ENCODE measurements at places on chromosomes 11 and 22.

DNA sequence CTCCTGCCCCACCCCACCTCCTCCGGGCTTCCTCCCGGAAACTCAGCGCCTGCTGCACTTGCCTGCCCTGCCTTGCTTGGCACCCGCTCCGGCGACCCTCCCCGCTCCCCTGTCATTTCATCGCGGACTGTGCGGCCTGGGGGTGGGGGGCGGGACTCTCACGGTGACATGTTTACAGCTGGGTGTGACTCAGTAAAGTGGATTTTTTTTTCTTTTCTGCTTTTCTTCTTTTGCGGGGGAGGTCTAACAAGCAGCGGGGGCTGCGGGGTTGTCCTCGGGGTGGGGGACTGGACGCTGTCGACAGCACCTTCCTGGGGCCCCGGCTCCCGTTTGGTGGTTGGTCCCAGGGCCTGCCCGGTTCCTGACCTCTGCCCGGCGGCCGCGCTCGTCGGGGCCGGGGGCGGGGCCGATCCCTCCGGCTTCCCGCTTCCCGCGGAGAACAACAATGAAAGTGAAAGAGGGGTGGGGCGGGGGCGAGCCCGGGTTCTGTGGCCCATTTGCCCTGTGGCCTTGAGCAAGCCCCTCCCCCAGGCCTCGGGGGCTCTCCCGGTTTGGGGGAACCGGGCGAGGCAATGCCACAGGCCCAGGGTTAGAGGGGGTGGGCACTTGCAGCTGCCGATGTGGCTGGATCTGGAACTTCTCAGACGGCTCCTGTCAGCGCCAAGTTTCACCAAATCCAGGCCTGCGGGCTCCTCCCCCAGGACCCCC, 975 bp upstream of the MDK start:
- DNase-seq: peak; percentile 49

- DNase-seq: no peak
These were observed 22.3 kb upstream of the KCNJ11 start for GRCh38 chr11:17410606-17411379.

DNA sequence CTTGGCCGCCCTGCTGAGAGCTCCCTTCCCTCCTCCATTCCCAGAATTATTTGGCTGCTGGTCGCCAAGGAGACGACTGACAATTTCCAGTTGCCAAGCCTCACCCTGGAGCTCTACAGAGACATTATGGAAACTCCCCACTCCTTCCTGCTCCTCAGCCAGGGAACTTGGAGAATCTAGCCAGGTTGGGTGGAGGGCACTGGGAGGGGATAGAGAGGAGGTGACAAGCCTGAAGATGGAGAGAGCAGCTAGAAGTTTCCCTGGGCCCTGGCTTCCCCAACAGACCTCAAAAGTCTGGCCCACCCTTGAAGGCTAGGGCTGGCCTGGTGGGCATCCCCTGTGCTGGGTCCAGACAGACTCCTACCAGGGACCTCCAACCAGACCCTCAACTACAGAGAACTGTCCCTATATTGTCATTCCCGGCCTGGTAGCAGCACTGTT, 6.7 kb upstream of the VSIG10L2 start:
- DNase-seq: no peak

GRCh38 chr11:106989078-106989455, 29.2 kb downstream of the GUCY1A2 start:
- DNase-seq: no peak

- DNase-seq: no peak
These were observed 104.5 kb downstream of the FAT3 start for GRCh38 chr11:92329137-92329536.

GRCh38 chr11:110513259-110513801, 83.6 kb downstream of the FDX1 start:
- DNase-seq: no peak

DNA sequence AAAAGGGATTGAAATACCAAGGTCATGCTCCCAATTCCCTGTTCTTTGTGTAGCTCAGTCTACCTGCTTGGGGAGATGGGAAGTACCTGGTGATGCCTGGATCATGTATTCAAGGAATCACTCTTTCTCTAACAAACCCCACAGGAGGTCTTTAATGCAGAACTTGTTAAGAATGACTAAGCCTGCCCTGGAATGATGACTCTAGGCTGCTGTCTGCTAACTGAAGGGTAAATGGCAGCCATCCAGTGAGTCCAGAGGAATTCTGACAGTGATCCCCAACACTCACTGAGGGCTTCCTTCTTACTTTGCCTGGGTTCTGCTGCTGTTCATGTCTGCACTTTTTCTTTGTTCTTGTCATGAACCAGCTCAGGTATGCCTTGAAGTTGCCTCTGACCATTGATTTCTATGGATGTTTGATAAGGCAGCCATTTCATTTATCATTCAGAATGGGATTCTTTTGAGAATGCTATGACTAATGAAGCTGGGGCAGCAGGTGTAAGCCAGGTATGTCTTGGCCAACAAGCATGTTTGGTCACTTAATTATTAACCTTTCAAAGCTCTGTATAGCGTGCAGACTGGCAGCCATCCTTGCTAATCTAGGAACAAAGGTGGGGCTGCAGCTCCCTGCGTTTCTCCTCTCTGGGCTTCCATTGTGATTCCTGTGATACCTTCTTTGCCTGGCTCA, 11.4 kb downstream of the PRSS23 start:
- no peak for DNase-seq

- DNase-seq: no peak
These were observed 128.1 kb downstream of the LDLRAD3 start for GRCh38 chr11:36071917-36072500.

DNA sequence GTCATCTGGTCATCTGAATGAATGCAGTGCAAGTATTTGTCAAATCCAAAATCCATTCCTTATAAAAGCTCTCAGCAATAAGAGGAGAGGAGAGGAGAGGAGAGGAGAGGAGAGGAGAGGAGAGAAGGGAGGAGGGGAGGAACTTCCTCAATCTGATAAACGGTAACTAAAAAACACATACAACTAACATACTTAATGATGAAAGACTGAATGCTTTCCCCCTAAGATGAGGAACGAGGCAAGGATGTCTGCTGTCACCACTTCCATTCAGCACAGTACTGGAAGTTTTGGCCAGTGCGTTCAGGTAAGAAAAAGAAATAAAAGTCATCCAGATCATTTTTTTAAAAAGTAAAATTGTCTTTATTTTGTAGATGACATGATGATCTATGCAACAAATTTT, 80.4 kb downstream of the CD82 start:
- DNase-seq: no peak

DNA sequence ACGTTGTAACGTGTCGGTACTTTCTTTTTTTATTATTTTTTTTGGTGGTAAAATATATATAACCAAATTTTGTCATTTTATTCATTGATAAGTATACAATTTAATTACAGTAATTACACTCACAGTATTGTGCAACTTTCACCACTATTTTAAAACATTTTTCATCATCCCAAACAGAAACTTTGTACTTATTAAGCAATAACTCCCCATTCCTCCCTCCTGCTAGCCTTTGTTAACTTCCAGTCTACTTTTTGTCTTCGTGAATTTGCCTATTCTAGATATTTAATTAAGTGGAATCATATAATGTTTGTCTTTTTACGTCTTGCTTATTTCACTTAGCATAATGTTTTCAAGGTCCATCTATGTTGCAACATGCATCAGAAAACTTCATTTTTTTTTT, 58.5 kb downstream of the STIM1 start:
- DNase-seq: no peak

DNA sequence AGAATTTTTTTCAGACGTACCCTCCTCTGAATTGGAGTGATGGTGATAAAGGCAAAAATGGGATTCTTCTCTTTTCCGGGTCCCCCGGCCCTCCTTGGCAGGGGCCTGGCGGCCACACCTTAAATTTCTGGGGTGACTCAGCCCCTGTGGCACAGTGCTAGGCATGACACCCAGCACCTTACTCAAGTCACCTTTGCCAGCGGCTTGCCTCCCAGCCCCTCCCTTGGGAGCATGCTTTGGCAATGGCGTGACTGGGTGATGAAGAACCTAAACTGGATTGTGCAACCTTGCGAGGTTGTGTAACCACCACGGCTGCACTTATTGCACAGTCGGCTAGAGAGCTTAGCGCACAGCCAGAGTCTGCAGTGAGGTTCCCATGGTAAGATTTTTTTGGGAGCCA, 16.2 kb upstream of the LDLRAD3 start:
- DNase-seq: no peak

GRCh38 chr11:48104568-48104924, 112.1 kb upstream of the OR4B1 start:
- DNase-seq: no peak

DNA sequence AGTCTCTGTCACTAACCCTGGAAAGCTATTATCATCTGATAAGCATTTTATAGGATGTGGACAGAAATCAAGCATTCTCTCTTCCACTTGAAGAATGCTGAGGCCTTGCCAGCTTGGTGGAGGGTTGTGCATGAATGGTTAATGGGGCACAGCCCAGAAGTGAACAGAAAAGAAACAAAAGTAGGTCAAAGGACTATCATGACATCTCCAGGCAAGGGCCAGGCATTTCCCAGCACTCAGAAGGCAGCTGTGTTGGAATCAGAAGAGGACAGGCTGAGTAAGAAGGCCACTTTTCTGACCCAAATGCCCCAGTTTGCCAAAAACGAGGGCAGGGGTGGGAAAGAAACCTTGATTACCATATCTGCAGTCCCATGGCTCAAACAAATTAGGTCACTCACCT, 12.4 kb downstream of the TENM4 start:
- DNase-seq: no peak

DNA sequence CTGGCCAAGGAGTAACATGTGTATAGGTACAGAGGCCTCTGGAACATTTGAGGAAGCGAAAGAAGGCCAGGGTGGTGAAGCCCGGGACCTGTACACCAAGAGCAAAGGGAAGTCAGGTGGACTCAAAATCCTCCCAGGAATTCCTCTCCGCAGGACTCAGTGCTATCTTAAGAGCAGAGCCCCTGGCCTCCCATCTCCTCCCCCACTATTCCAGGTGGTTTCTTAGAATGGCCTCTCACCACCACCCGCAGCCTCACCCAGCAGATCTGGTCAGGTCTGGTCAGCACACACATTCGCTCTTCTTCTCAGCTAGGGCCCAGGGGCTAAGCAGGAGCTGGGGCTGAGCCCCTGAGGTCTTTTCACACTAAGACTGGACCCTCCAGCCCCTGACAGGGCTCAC, 59.1 kb downstream of the SCGB1A1 start:
- no peak for DNase-seq

DNA sequence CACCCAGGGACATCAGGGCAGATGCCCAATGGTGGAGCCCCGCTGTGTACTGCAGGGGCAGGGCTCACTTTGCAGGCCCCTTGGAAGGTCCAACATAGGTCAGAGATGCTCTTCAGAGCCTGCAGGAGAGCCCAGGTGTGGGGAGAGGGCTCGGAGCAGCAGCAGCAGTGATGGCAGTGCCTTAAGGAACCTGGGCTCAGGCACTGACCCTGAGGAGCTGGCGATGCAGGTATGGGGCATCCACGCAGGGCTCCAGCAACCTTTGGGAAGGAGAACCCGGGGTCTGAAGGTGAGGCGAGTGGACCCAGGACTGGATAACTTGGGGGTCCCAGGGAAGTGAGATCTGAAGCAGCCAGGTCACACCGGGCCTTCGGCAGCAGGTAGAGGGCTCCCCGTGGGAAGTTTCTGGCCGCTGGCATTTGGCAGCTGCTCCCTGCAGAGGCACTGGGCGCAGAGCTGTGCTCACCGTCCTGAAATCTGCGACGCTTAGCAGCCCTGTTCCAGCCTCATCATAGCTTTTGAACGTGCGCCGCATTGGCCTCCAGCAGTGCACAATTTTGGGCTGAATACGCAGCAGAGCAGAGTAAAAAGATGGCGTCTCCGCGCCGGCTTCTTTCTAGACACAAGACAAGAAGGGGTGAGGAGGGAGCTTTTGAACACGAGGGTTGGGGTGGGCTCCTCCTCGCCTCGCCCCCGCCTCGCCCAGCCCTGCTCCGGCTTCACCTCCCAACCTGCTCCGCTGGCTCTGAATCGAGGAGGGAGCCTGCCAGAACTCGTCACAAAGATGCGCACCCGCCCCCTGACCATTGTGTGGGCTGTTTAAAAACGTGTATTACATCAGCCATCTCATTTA, 118.8 kb downstream of the MPPED1 start:
- DNase-seq: no peak

- DNase-seq: no peak
These were observed 114.5 kb downstream of the KIRREL3 start for GRCh38 chr11:126886085-126886484.

GRCh38 chr11:57974848-57975601, 48.7 kb upstream of the OR9Q1 start:
- DNase-seq: no peak

- no peak for DNase-seq
These were observed 262.2 kb upstream of the UBASH3B start for GRCh38 chr11:122393209-122393860.

Data from stimulated activated CD8-positive, alpha-beta memory T cell treated with anti-CD3 and anti-CD28 coated beads, Interleukin-12 subunit alpha, Interleukin-12 subunit beta, amount 100 ng/mL, for 4 hours (primary cell).